Hematopoietic multipotent progenitor cell treated with erythropoietin and hydrocortisone succinate and interleukin-3 and kit ligand, for 8 days (in vitro differentiated cells): ENCODE measurements at places on chromosomes 3 and 15.

DNA sequence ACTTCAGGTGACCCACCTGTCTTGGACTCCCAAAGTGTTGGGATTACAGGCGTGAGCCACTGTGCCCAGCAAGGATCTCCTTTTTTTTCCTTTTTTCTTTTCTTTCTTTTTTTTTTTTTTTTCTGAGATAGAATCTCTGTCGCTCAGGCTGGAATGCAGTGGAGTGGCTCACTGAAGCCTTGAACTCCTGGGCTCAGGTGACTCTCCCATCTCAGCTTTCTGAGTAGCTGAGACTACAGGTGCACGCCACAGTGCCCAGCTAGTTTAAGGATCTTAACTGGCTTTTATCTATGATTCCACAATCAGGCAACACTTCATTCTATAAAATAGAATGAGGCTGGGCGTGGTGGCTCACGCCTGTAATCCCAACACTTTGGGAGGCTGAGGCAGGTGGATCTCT, 16.3 kb upstream of the NICN1 start:
- no peak for DNase-seq

DNA sequence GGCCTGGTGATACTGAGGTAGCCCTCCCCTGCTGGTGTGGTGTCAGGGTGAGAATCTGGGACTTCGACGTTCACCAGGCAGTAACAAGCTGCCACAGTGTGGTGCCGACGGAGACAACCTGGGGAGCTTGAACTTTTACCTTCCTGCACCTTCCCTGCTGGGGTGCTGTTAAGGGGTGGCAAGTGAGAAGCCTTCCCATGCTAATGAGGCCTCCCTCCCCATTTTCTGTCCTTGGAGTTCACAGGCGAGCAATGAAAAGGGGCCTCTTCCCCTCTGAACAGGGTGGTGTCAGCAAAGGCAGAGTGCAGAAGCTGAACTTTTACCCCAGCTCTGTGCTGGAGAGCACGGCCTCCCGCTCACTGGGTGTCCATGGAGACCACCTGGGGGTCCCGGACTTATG, 13.5 kb downstream of the MAGEL2 start:
- no peak for DNase-seq

GRCh38 chr3:32302601-32303398, 64.3 kb downstream of the CMTM8 start:
- DNase-seq, result no peak

GRCh38 chr3:128180436-128180835, 27.2 kb downstream of the EEFSEC start:
- DNase-seq, result no peak

DNA sequence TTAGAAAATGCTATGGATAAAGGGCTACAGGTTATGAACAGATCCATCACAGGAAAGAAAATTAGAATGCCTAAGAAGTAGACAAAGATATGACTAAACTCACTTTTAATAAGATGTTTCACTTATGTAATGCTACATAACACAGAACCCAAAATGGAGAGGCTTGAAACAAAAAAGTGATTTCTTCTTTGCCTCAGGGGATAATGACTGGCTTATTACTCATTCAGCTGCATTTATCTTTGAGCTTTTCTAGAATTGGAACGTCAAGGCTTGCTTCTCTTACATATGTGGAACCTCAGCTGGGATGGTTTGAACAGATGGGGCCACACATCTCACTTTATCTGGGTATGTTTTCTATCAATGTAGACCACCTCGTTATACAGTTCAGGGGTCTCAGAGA, 120.6 kb upstream of the EPHA3 start:
- DNase-seq, result no peak

DNA sequence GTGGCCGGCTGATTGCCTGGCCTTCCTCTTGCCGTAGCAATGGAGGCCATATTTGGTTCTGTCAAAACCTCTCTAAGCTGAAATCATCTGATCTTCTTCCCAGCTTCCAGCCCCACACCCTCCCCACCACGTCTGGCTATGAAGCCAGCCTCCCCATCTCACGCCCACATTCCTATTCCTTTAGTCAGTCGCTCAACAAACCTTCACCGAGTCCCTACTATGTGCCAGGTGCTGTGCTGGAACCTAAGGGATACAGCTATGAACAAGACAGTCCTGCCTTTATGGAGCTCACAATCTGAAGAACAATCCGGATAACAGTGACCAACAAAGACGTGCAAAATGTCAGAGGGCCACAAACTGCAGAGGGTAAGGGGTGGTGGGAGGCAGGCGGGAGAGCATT, 31.9 kb upstream of the SMAD6 start:
- DNase-seq, result no peak

GRCh38 chr3:194607592-194608389, 25.4 kb downstream of the TMEM44 start:
- DNase-seq, result no peak

GRCh38 chr3:36596419-36596818, 167.9 kb downstream of the DCLK3 start:
- DNase-seq, result no peak

DNA sequence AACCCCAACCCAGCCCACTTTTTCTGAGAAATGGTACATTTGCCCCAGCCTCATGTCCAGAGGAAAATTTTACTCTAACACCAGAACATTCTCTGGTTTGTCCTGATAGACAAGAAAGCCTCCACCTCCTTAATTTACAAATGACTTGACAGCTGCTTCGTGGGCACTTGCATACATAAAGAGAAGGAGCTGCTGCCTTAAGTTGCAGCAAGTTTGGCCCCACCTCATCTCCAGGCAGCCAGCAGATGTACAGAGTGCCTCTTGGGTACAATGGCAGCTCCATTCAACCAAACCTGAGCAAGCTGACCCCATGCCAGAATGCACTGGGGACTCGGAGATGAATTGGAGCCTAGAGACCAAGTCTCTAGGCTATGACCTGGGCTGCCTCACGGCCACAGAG, 6.2 kb upstream of the H1-8 start:
- no peak for DNase-seq

DNA sequence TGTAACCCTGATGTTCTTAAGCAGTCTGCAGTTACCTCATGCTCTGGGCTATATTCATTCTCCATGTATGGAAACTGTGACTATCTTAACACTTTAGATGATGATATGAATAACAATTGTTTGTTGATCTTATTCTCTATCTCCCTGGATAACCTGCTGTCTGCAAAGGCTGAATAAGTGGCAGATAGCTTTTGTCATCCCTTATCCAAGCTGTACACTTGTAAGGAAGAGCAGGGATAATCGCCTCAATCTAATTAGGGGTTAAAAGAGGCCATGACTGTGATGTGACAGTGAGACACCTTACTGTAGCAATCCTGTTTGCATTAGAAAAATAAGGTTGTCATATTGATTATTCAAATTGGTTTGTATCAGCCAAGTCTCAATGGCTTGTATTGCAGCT, 123.9 kb downstream of the RSRC1 start:
- peak; percentile 3 for DNase-seq

DNA sequence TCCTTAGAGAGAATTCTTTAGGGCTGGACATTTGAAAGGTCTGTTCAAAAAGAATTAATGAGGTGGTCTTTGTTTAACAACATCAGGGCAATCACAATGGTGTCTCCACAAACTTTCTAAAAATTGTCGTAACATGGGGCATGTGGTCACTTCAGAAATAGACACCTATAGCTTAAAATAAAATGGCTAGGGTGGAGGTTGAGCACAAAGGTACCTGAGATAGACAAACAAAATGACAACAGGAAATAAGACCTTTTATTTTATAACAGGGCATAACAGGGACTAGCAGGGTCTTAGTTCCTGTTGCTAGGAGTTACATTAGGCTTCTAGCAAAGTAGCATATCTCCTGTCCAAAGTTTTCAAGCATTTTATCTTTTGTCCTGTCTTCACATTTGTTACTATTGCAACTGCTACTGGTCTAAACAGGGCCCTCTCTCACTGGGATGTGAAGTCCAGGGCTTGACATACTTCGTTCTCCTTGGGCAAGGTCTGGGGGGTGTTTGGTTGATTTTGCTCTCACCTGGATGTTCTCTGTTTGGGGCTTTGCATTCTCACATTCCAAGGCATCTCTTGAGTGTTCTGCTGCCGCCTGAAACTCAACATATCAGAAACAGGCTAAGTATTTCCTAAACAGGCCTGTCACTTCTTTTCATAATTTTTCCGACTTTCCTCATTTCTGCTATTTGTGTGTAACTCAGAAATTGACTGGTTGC, 3.0 kb downstream of the GCSAM start:
- no peak for DNase-seq

GRCh38 chr15:70196372-70197316, 98.9 kb upstream of the TLE3 start:
- no peak for DNase-seq

DNA sequence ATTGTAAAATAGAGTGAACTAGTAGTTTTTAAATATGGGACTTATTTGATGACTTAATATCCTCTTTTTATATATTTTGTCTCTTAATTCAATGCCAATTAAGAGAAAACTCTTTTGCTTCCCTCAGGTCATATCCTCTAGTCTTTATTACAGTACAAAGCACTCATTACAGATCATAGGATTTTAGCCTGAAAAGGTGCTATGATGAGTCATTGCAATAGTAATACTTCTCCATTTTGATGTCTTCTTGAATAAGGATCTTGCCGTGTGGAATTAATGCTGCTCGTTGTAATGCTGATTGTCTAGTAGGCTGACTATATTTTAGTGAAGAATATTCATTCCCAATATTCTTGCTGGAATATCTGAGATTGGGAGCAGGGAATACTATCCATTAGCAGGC, 612.2 kb upstream of the GOLIM4 start:
- DNase-seq, result no peak

- no peak for DNase-seq
Observed at GRCh38 chr3:144815655-144816054, 844.0 kb downstream of the DIPK2A start.

- DNase-seq, result no peak
Observed at GRCh38 chr15:52540374-52541012, 11.8 kb upstream of the MYO5A start.

GRCh38 chr15:90412356-90413194, 24.5 kb downstream of the IQGAP1 start:
- no peak for DNase-seq

DNA sequence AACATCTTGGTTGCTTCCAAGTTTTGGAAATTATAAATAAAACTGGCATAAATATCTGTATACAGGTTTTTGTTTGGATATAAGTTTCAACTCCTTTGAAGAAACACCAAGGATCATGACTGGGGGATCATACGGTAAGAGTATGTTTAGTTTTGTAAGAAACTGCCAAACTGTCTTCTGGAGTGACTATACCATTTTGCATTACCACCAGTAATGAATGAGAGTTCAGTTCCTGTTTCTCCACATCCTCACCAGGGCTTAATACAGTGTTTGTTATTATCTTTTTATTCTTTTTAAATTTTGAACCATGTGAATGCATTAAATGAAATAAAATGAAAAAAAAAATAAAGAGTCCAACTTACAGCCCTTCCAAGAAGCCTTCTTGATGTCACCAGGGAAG, 3.7 kb upstream of the ANKUB1 start:
- no peak for DNase-seq

GRCh38 chr3:173529062-173529711, 131.6 kb downstream of the NLGN1 start:
- DNase-seq, result peak; percentile 36

DNA sequence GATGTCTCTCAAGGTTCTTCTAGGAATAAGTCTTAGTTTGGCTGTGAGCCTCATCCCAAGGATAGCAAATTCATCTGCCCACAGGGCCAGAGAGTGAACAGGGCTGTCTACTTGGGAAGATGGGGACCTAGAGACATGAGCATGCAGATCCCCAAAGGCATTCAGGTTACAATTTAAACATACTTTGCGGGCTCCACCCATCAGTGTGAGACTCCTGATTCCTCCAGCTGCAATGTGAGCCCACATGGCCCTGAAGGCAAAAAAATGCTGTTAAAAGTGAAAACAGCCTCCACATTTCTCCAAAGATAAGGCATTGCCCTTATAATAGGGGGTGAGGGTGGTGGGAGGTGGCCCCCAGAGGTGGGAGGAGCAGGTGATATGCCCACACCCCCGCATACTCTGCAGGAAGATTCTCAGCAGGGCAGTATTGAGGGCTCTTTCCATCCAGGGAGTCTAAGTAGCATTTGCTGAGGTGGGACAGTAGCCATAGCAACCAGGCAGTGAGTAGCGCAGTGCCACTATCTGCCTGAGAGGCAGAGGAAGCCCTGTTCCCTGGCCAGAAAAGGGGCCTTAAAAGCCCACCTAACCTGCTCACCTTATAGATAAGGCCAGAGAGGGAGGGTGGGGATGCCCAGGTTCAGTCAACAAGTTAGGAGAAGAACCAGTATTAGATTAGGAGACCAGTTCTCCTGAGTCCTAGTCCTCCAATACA, 31.2 kb downstream of the TGM4 start:
- DNase-seq, result no peak

DNA sequence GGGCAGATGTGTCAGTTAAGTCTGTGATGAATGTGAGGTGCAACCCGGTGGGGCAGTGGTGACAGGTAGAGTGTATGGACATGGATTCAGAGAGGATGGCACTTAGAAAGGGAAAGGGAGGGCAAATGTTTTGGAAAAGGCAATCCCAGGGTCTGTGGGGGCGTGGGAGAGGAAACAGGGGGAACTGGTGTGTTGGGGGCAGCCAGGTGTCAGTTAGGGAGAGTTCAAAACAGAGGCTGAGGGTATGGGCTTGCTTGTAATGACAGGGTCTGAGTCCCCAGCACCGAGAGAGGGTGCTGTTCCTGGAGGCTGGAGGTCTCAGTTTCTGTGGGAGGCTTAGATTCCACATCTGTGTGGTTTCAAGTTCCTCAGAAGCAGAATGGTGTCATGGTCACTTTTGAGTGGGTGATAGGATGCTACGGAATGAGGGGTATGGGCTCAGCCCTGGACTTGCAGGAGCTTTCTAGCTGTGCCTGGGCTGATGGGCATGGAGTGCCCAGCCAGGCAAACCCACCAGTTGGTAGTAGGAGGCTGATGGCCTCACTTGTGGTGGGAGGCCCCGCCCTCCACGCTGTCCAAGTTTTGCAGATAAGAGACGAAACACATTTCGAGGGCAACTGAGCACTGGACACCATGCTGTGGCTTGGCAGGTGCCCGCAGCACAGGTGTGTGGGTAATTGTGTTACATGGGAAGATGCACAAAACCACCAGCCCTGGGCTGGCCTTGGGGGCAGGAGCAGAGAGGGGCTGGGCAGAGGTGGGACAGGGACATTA, 209.4 kb downstream of the RPLP1 start:
- no peak for DNase-seq

GRCh38 chr3:11582191-11582968, 61.3 kb downstream of the VGLL4 start:
- peak; percentile 56 for DNase-seq

GRCh38 chr3:34793057-34793456, 846.3 kb upstream of the ARPP21 start:
- no peak for DNase-seq

GRCh38 chr3:59341459-59341858, 291.6 kb upstream of the CFAP20DC start:
- no peak for DNase-seq
